ENCODE measurements at places on chromosomes 6 and 20.

DNA sequence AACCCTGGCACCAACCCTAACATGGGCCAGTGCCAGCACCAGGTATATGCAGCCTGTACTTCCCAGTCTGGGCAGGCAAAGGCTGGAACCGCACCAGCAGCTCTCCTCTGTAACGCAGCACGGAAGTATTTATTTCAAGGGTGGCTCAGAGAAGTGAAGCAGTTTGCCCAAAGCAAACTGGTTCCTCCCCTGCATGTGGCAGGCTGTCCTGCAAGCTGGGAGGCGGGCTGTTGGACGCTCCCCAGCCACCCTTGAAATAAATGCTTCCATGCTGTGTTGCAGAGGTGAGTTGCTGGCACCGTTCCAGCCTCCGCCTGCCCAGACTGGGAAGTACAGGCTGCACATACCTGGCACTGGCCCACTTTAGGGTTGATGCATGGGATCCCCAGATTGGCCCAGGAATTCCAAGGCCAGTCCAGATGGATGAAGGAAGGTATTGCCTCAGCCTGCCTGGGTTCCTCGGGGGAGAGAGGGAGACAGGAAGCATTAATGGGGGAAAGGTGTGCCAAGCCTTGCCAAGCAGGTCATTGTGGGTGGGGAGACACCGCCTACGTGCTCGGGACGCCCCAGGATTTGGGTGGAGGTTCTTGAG is 49.8 kb downstream of the PPARD start:
- no peak for DNase-seq
- H3K4me1 ChIP-seq, result peaks cover 16% of the 10 kb centered on the region
- no peaks in the 10 kb centered on the region for H3K36me3 ChIP-seq

GRCh38 chr6:134663800-134664535 is 285.9 kb downstream of the ALDH8A1 start:
- no peaks in the 10 kb centered on the region for H3K4me1 ChIP-seq
- H3K27me3 ChIP-seq, result no peaks in the 10 kb centered on the region
- no peaks in the 10 kb centered on the region for H3K36me3 ChIP-seq
- no peak overlapping the region for H3K27ac ChIP-seq

- no peaks in the 10 kb centered on the region for H3K27me3 ChIP-seq
- peak overlapping the region; percentile 85 for H3K27ac ChIP-seq
- no peaks in the 10 kb centered on the region for H3K36me3 ChIP-seq
Observed at GRCh38 chr6:15249371-15250019, 3.6 kb downstream of the JARID2 start.

DNA sequence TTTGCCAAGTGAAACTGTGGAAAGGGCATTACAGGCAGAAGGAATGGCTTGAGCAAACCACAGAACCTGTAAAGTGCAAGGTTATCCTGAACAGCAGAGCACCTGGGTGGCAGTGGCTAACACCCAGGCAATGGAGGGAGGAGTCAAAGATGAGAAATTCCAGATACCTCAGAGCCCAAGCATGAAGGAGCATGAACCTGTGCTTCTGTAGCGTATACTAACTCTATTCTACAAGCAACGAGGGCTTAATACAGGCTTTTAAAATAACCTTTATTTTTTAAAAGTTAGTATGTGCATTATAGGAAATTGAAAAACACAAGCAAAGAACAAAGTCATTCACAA is 77.0 kb downstream of the CNBD2 start:
- no peak for DNase-seq
- H3K27me3 ChIP-seq, result no peaks in the 10 kb centered on the region
- peaks cover 28% of the 10 kb centered on the region for H3K4me1 ChIP-seq
- H3K27ac ChIP-seq, result no peak overlapping the region
- no peaks in the 10 kb centered on the region for H3K36me3 ChIP-seq

GRCh38 chr6:159728531-159728964 is 1.2 kb downstream of the WTAP start:
- peak overlapping the region; percentile 99 for H3K27ac ChIP-seq
- peak overlapping the region; percentile 89 for H3K4me3 ChIP-seq
- H3K36me3 ChIP-seq, result no peaks in the 10 kb centered on the region
- no peaks in the 10 kb centered on the region for H3K27me3 ChIP-seq
- peaks cover 57% of the 10 kb centered on the region for H3K4me1 ChIP-seq
- no peak for DNase-seq

- no peak for DNase-seq
- H3K27ac ChIP-seq, result no peak overlapping the region
- peaks cover 6% of the 10 kb centered on the region for H3K4me1 ChIP-seq
- no peaks in the 10 kb centered on the region for H3K27me3 ChIP-seq
Observed at GRCh38 chr20:1112908-1113307, 5.5 kb upstream of the PSMF1 start.

DNA sequence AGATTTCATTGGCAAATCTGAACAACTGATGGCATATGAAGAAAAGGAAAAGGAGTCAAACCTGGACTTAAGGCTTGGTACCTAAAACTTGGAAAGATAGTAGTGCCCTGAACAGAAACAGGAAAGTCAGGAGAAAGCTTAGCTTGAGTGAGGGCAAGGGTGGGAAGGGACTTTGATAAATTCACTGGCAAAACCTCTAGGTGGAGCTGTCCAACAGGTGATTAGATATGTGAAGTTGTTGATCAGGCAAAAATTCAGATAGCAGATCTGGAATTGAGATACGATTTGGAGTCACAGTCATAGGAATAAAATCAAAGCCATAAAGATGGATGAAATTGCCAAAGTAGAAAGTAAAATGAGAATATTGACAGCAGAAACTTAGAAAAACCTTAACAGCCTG is 16.1 kb upstream of the ZNF292 start:
- no peaks in the 10 kb centered on the region for H3K27me3 ChIP-seq
- H3K36me3 ChIP-seq, result no peaks in the 10 kb centered on the region
- no peak overlapping the region for H3K27ac ChIP-seq
- no peaks in the 10 kb centered on the region for H3K4me1 ChIP-seq

DNA sequence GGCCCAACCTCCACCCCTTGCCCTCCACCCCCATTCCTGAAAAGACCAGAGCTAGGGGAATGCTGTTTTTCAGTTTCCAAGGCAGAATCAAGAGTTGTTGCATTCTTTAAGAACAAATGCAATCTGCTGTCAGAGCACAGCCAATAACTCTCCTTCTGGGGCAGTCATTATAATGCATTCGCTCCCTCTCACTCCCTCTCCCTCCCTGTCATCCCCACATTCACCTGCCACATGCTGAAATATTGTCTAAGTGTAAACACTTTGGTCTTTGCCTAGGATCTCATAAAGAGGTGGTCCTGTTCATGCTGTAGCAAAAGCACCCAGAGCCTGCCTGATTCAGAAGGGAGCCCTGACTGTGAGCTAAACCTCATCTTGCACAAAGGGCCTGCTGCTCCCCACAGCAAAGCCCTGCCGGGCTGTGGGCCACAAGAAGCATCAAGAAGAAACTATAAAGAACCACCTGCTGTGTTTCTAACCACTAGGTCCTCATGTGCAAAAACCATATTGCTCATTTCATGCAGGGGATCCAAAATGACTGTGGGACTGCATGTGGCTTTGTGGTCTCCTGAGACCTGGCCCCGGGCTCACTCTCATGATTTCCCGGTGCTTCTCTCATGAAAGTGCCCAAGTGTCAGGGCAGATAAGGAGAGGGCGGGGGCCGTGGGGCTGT is 85.6 kb downstream of the GPR6 start:
- H3K4me1 ChIP-seq, result no peaks in the 10 kb centered on the region
- no peak overlapping the region for H3K4me3 ChIP-seq
- H3K27me3 ChIP-seq, result no peaks in the 10 kb centered on the region
- H3K27ac ChIP-seq, result no peak overlapping the region
- DNase-seq, result no peak
- H3K36me3 ChIP-seq, result no peaks in the 10 kb centered on the region

DNA sequence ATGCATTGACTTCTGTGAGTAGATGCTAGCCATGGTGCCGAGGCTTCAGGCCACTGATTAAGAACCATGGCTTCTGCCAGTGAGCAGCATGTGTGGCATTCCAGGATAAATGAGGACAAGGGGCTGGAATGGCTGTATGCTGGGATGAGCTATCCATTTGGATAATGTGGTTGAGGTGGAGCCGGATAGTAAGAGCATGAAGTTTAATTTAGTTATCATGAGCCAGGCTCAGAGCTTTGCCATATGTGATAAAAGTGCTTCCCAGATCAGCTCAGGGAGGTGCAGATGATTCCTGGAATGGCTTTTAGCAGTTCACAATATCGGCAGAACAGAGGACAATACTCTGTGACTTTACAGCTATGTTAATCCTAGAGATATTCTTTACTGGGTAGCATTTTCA is 34.6 kb upstream of the RNF8 start:
- no peak overlapping the region for H3K4me3 ChIP-seq
- H3K27me3 ChIP-seq, result no peaks in the 10 kb centered on the region
- H3K27ac ChIP-seq, result no peak overlapping the region
- H3K4me1 ChIP-seq, result no peaks in the 10 kb centered on the region
- H3K36me3 ChIP-seq, result peaks cover 37% of the 10 kb centered on the region

DNA sequence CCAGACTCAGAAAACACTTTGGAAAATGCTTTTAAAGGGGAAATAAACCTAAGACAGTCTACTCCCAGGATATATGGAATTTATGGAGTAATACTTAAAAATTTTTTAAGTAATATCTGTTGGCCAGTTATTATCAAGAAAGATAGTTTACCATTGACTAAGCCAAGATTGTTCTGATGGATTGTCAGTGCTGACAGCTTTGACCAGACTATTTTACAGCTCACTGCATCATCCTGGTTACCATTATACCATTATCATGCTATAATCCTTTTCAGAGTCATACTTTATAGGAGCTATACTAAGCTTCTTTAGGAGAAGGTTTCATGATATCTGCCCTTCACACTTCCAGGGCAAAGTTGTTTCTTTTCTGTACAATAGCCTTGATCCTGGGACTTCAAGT is 16.5 kb downstream of the GTF2H5 start:
- no peak for DNase-seq
- no peak overlapping the region for H3K4me3 ChIP-seq
- peaks cover 8% of the 10 kb centered on the region for H3K4me1 ChIP-seq
- no peaks in the 10 kb centered on the region for H3K27me3 ChIP-seq
- no peak overlapping the region for H3K27ac ChIP-seq

DNA sequence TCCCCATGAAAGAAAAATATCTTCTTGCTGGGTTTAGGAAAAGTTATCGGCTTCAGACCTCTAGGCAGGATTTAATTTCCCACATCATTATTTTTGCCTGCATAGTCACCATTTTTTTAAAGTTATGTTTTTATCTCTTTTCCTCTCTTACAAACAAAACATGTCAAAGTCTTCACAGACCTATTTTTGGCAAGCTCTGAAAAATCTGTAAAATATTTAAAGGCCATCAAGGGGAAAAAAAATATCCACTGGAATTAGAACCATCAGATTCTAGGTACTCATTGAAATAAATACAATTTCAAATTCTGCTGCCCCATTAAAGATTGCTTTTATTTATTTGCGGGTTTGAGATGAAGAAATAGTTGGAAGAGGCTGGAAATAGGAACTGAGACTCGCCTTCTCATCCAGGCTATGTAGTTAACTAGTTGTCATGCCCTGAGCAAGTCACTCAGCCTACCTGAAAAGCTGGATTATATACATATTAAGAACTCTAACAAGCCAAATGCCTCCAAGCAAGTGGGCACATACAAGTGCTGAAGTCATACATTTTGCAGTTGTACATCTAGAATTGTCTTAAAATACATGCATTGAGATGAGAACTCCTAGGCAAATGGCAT is 101.7 kb upstream of the SASH1 start:
- DNase-seq, result no peak
- H3K36me3 ChIP-seq, result no peaks in the 10 kb centered on the region
- H3K27ac ChIP-seq, result peak overlapping the region; percentile 50
- H3K4me1 ChIP-seq, result peaks cover 72% of the 10 kb centered on the region
- H3K27me3 ChIP-seq, result no peaks in the 10 kb centered on the region
